Transverse colon (tissue), 4 donors: ENCODE measurements at places on chromosomes 4 and X.

- no peak for DNase-seq
These were observed 256.7 kb upstream of the GNPDA2 start for GRCh38 chr4:44983083-44983482.

DNA sequence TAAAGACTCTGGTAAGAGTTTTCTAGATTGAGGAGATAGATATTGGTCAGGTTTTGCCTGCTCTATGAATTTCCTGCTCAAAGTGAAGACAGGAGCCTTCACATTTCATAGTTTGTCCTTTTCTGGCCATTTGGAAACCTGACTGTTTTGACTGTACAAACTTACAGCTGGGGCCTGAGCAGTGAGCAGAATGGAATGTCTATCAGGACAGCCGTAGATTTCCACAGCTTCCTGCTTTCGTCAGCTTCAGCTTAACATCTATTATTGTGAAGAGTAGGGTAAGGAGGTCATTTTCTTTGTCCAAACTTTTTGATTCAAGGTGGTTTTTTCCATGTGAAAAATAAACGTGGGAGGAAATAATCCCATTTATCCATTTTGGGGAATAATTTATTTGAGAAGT is 124.3 kb upstream of the DIPK2B start:
- no peak for DNase-seq

GRCh38 chr4:15729910-15730533 is 27.2 kb downstream of the BST1 start:
- DNase-seq: no peak

DNA sequence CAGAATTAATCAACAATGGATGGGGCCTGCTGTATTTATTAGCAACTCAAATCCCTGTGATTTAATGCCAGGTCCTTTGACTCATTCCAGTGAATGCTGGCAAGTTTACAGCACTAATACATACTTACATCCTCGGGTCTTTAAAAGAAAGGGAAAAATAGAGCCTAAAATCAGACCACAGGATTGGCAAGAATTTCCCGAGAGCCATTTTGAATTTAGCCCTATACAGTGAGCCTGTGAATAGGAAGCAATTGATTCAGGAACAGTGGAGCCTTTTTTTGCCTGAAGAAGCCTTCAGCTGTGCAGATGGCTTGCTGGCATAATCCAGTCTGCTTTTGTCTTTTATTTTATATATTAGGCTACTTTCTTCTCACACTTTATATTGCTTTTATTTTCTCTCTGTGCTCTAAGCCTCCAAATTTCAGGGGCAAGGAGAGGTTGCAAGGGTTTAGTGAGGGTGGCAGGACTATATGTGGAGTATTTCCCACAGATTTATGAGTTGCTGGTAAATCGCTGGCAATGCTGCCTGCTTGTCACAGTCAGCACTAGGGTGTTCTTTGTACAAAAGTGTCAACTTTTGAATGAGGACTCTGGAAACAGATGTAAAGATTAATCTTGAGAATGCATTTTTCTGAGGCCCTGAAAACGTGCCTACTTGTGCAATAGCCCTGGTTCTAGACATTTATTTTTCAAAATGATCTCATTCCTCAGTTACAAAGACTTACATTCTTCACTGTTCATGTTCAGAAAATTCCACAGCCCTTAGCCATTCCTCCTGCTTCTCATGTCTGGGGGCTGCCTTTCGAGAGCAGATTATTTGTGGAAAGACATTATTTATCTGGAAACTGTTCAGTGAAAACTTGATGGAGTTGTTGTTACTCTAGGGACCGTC is 303.5 kb downstream of the SPRY1 start:
- DNase-seq: no peak

DNA sequence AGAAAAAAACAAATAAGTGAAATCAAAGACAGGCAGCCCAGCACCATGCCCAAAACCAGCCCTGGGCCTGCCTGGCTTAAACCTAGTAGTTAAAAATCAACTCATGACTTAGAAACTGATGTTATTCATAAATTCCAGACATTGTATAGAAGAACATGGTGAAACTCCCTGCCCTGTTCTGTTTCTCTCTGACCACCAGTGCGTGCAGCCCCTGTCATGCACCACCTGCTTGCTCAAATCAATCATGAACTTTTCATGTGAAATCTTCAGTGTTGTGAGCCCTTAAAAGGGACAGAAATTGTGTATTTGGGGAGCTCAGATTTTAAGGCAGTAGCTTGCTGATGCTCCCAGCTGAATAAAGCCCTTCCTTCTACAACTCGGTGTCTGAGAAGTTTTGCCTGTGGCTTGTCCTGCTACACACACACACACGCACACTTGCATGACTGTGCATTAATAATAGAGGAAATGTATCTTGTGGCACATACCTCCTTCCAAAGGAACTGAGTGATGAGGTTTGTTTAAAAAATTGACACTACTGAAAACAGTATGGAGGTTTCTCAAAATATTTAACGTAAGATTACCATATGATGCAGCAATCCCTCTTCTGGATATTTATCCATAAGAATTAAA is 39.2 kb upstream of the UGT2B7 start:
- DNase-seq: no peak

DNA sequence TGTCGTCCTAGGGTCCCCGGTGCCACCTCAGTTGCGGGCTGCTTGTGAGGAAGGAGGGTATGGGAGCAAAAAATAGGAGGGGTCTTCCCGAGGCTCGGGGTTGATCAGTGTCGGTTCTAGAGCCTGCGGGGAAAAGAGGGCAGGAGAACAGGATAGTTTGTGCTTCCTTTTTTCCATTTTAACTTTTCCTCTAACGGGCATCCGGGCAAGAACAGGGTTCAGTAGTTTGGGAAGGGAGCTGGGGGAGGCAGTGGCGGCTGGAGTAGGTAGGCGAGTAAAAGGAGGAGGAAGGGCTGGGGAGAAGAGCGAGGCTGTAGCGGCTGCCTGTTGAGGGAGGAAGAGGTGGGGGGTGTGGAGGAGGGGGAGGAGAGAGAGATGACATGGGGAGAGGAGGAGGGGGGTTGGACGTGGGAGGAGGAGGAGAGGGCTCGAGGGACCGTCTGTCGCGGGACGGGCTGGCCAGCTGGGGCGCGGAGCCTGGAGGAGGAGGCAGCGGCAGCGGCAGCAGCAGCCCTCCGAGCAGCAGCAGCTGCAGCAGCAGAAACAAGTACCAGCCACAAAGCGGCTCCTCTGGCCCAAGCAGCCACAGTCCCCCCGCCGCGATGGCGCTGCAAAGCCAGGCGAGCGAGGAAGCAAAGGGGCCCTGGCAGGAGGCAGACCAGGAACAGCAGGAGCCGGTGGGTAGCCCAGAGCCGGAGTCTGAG is at the start of gene SLC16A2:
TSS of gene SLC16A2 (plus strand) at position 458 of the 704 bp plus-strand sequence. CDS start at position 603, 145 bp downstream.
- peak; percentile 57 for DNase-seq

DNA sequence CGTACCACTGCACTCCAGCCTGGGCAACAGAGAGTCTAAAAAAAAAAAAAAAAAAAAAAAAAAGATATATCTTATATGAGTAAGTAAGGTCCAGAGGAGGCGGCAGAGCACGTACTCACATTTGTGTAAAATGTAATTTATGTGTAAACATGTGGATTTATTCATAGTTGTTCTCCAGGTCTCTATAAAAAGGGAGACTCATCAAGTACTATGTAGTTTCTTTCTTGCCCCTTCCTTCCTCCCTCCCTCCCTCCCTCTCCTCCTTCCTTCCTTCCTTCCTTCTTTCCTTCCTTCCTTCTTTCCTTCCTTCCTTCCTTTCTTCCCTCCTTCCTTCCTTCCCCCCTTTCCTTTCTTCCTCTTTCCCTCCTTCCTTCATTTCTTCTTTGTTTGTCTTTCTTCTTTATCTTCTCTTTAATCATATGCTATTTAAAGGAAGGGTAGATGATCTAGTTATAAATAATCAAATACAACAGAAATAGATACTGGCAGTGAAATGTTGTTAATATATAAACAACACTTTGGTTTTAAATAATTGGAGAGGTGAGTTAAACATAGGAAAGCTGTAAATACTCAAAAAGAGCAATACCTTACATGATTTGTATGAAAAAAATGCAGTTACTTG is 344.8 kb downstream of the ANK2 start:
- DNase-seq: no peak
